ENCODE measurements at places on chromosomes 3 and 15.

DNA sequence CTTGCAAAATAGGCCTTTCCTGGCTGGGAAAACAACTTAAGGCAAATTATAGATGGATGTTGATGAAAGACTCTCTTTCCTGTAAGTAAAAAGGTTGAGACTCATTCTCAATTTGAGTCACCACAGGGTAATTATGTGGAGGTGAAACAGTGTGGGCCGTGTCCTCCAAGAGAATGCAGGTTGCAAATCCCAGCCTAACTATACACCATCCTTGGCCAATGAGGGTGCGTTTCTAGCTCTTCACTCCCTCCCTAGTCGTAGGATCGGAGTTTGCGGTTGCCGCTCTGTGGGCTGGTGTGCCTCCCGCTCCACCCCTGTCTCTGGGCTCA lies 259.9 kb downstream of the PLCL2 start:
- no peak for DNase-seq

GRCh38 chr15:52794665-52795463 lies 4.7 kb upstream of the ONECUT1 start:
- no peak for DNase-seq

- DNase-seq, result no peak
Measured at GRCh38 chr3:103919327-103919726, 1447.4 kb upstream of the ALCAM start.

- DNase-seq, result no peak
Measured at GRCh38 chr3:38054499-38055001, 15.5 kb downstream of the DLEC1 start.
